ENCODE measurements at places on chromosomes 3 and 15. TPM values are rescaled to one million over a fixed set of nuclear protein-coding genes. Genes with fewer than 3 reads are reported as not detected.

DNA sequence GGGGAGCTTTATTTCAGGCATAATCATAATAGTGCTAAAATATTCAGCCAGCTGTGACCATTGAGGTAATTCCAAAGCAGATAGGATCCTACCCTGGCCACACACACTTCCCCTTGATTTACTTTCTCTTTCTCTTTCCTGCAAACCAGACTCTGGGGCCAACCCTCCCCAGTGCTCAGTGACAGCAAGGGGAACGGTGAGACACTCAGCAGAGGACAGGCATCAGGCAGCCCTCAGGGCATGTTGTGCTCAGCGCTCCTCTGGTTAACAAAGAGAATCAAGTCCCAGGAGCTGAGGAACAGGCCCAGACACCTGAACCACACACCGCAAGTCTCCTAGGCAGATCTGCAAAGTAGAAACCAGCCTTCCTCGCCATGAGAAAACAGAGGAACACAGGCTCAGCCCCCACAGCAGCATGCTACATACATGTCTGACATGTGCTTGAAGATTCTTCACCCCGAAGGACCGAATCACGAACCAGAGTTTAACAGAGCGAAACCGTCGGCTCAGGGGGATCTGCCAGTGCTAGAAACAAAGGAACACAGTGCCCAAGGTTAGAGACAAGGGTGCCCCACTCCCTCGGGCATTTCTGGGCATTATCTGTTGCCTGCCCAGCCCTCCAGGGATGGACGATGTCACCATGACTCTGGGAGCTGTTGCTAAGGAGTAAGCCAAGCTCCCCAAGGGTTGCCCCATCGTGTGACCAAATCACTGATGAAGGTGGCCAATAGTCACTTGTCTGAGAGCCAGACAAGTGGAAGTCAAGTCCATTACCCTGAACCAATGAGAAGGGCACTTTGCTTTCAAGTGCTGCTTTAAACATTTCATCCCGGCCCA is 17.5 kb downstream of the HDC start:
- no peaks in the 10 kb centered on the region for H3K4me1 ChIP-seq
- H3K27ac ChIP-seq, result no peak overlapping the region
- H3K36me3 ChIP-seq, result no peaks in the 10 kb centered on the region
- no peaks in the 10 kb centered on the region for H3K27me3 ChIP-seq

DNA sequence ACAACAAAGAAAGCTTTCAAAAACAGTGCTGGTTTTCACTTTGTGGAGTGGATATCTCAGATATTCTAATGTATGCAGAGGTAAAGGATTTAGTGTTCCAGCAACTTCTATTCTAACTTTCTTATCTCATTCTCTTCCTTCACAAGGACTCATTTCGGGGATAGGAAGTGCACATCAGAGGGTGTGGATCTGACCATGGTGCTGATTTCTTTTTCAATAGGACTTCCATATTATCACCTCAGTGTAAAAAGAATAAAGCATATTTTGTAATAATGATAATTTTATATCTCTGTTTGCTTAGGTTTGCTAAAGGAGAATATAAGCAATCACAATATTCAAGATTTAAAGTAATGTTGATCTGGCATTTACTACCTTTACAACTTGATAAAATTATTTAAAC is 12.5 kb upstream of the CADM2 start:
- no peak for DNase-seq
- H3K27ac ChIP-seq, result no peak overlapping the region
- H3K4me1 ChIP-seq, result no peaks in the 10 kb centered on the region
- peaks cover 6% of the 10 kb centered on the region for H3K27me3 ChIP-seq
- no peaks in the 10 kb centered on the region for H3K36me3 ChIP-seq
- no peak overlapping the region for H3K4me3 ChIP-seq

Gene BLM
- total RNA-seq, result 0.26 TPM

Gene KLHL24
- 46.2 TPM for total RNA-seq

Gene AADACL2
- not detected for total RNA-seq

Gene ALG1L2
- total RNA-seq, result not detected

- H3K36me3 ChIP-seq, result no peaks in the 10 kb centered on the region
- H3K27ac ChIP-seq, result no peak overlapping the region
These were observed 87.7 kb downstream of the XXYLT1 start for GRCh38 chr3:195183071-195183776.

Gene GLDN
- total RNA-seq, result 2.6 TPM

Gene CTDSPL
- total RNA-seq, result 23.6 TPM

DNA sequence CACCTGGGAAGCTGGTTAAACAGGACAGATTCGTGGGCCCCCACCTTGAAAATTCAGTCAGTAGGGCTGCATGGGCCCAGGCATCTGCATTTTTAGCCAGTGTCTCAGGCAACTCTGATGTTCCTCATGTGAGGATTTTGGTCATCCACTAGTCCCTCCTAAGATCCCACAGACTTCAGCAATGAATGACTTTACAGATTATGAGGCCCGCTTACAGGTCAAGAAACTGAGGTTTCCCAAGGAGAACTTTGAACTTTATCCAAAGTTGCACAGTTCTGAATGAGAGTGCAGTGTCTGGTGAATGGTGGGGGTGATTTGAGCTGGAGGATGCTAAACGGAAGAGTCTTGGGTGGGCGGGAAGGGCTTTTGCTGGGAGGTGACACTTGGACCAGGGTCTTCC is 27.2 kb downstream of the SLC6A6 start:
- no peak overlapping the region for H3K4me3 ChIP-seq
- no peak overlapping the region for H3K27ac ChIP-seq
- peaks cover 26% of the 10 kb centered on the region for H3K4me1 ChIP-seq
- H3K27me3 ChIP-seq, result no peaks in the 10 kb centered on the region
- H3K36me3 ChIP-seq, result no peaks in the 10 kb centered on the region

DNA sequence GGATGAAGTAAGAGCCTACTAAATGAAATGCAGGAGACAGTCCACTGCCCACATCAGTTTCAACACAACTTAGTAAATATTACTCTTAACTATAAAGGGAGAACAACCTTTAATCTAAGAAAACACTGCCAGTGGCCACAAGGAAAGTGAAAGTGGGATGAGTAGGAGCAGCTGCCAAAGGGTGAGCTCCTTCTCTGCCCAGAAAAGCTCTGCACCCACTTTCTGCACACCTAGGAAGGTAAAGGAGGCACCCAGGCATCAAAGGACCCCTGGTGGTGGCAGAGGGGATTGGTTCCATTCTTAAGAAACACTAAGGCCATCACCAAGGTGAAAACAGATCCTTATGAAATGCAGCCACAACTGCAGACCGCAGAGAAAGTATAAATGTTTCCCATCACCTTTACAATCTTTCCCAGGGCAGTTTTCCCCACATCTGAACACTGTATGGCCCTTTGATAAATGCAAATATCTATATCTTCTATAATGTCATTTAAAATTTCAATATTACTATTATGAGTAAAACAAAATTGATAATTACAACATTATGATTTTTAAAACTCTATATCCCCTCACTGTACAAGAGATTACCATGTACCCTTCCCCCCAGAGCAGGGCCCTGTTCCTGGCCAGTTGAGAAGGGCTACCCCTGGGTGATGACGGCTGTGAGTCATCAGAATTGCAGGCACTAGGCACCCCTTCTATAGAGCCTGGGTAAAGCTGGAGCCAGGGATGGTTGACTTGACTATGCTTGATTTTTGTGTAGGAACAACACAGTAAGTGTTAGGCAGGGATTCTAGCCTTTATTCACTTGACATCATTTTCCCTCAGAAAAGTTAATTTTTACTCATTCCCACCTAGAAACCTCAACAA is 92.0 kb downstream of the SNRK start:
- H3K4me1 ChIP-seq, result no peaks in the 10 kb centered on the region
- H3K36me3 ChIP-seq, result no peaks in the 10 kb centered on the region
- no peak overlapping the region for H3K4me3 ChIP-seq
- no peaks in the 10 kb centered on the region for H3K27me3 ChIP-seq
- no peak overlapping the region for H3K27ac ChIP-seq

- DNase-seq, result peak; percentile 6
- no peaks in the 10 kb centered on the region for H3K36me3 ChIP-seq
- H3K4me1 ChIP-seq, result peaks cover 22% of the 10 kb centered on the region
- no peaks in the 10 kb centered on the region for H3K27me3 ChIP-seq
- peak within 1 kb of the TSS; percentile 15 for H3K4me3 ChIP-seq
These were observed at the start of gene SEMA5B for GRCh38 chr3:123027292-123028232. TSS of gene SEMA5B (minus strand) at chr3:123027763. CDS start at chr3:122961263, 66,500 bp downstream.

Gene CLRN1
- total RNA-seq, result not detected

DNA sequence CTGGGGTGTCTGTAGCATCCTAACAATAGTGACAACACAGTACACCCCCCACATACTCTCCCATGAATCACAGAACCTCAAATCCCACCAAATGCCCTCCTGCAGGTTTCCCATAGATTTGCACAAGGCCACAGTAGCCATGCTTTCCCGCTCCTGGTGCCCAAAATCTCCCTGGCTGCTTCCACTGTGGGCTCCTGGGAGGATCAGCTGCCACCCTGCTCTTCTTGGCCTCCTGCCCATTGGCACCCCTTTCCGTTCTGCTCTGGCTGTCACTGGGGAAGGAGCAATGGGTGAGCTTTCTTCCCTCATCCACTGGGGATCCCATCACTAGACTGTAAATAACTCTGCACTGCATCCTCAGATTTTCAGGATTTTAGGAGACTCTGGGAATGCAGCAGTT is 92.1 kb upstream of the SLC24A5 start:
- H3K27me3 ChIP-seq, result no peaks in the 10 kb centered on the region
- H3K4me1 ChIP-seq, result no peaks in the 10 kb centered on the region
- H3K36me3 ChIP-seq, result no peaks in the 10 kb centered on the region
- no peak for DNase-seq
- no peak overlapping the region for H3K4me3 ChIP-seq

- no peaks in the 10 kb centered on the region for H3K27me3 ChIP-seq
- H3K36me3 ChIP-seq, result no peaks in the 10 kb centered on the region
- no peak overlapping the region for H3K27ac ChIP-seq
- no peak for DNase-seq
- H3K4me1 ChIP-seq, result no peaks in the 10 kb centered on the region
- H3K4me3 ChIP-seq, result no peak overlapping the region
These were observed 43.8 kb upstream of the MITF start for GRCh38 chr3:69695443-69695842.

- no peaks in the 10 kb centered on the region for H3K27me3 ChIP-seq
- peaks cover 31% of the 10 kb centered on the region for H3K4me1 ChIP-seq
- H3K4me3 ChIP-seq, result no peak overlapping the region
- H3K36me3 ChIP-seq, result no peaks in the 10 kb centered on the region
These were observed 8.9 kb downstream of the PDE8A start for GRCh38 chr15:84990507-84990906.

DNA sequence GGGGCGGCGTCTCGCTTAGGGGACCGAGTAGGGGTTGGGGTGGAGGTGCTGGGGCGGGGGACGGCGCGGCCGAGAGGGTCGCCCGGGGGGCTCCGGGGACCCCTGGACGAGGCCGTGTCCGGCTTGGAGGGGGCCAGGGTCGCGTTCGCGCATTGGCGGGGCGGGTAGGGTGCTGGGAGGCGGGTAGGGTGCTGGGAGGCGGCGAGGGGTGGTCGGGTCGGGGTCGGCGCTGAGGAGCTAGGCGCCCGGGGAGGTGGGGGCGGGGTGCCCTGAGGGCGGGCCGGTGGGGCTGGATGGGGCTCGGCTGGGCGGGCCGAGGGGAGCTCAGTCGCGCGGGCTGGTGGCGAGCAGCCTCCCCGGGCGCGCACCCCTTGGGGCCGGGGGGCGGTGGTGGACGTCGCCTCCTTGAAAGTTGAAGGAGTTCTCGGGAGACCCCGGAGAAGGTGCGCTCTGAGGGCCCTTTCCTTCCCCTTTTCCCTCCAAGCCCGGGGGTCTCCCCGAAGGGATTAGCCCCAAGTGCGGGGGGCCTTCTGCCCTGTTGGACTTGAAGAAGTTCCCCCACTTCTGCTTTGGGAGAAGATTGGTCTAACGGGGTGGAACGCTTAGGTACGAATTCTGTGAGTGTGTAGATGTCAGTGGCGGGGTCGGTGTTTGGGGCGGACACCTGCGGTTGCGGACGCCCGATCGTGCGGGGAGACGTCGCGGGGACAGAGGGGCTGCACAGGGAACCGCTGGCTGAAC is 543 bp downstream of the MEF2A start:
- DNase-seq, result peak; percentile 24
- no peaks in the 10 kb centered on the region for H3K27me3 ChIP-seq
- peaks cover 30% of the 10 kb centered on the region for H3K4me1 ChIP-seq
- no peaks in the 10 kb centered on the region for H3K36me3 ChIP-seq
- H3K27ac ChIP-seq, result peak overlapping the region; percentile 99

Gene CCR3
- total RNA-seq, result not detected
